ENCODE measurements at places on chromosomes 7 and 10.

DNA sequence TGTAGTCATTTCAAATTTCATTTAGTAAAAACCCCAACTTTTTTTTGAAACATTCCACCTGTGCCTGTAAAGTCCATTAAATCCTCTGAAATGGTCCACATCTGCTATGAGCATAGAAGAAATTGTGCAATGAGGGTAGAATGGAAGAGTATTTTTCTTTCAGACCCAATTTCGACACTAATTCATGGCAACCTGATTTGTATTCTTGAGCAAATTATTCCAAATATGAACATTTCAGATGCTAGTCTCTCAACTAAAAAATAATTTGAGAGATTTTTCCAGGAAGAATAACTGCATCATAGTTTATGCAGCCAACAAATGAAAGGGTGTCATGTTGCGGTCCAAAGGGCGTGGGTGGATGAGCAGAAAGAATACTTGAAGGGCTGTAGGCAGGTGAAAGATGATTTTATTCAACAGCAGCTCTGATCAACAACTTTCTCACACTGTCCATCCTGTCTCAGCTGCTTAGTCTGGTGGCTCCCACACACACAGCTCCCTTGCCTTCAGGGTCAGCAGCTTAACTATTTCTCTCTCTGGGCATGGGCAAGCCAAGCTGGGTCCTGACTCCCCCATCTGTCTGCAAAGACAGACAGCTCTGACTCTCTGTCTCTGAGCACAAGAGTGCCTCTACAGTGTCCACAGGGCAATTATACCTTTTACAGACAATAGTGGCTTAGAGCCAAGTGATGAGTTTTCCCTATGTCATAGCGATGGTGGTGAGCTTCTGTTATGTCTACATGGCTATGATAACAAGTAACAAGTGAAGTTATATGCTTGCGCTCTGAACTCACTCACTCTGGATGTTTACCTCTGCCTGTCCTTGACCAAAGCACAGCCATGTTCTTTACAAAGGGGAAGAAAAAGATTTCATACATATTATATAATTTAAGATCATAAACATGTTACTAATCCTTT lies 11.5 kb downstream of the STEAP2 start:
- peak; percentile 8 for DNase-seq

GRCh38 chr7:75045881-75046280 lies 27.7 kb downstream of the RCC1L start:
- DNase-seq: peak; percentile 98

GRCh38 chr10:77776487-77776886 lies 138.9 kb upstream of the KCNMA1 start:
- DNase-seq: no peak

- DNase-seq: no peak
These were observed 4.3 kb upstream of the GPNMB start for GRCh38 chr7:23242321-23242720.

GRCh38 chr10:34102237-34102673 lies 712.8 kb downstream of the PARD3 start:
- DNase-seq: no peak

DNA sequence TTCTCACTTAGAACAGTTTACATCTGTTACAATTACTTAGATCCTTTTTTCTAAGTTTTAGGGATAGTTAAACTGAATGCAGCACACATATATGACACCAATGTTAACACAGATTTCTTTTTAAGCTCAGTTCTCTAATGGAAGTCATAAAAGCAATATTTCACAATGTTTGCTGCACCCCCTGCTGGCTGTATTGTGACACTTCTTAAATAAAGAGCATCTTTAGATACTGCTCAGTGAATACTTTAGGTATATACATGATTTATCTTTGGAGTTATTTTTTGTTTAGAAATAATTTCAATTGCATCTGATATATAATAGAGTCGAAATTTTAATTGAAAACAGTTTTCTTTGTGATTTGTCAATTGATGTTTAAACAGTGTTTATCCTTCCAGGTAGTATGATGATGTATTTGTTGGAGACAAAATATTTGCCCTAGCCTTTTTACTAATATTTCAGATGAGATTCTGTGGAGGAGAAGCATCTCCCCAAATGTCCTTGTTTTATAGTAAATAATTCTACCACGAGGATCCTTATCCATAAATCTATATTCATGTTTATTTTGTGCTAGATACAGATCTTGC lies 174.4 kb downstream of the ST7 start:
- peak; percentile 28 for DNase-seq

- DNase-seq: no peak
These were observed 28.7 kb downstream of the ST8SIA6 start for GRCh38 chr10:17425584-17426262.

DNA sequence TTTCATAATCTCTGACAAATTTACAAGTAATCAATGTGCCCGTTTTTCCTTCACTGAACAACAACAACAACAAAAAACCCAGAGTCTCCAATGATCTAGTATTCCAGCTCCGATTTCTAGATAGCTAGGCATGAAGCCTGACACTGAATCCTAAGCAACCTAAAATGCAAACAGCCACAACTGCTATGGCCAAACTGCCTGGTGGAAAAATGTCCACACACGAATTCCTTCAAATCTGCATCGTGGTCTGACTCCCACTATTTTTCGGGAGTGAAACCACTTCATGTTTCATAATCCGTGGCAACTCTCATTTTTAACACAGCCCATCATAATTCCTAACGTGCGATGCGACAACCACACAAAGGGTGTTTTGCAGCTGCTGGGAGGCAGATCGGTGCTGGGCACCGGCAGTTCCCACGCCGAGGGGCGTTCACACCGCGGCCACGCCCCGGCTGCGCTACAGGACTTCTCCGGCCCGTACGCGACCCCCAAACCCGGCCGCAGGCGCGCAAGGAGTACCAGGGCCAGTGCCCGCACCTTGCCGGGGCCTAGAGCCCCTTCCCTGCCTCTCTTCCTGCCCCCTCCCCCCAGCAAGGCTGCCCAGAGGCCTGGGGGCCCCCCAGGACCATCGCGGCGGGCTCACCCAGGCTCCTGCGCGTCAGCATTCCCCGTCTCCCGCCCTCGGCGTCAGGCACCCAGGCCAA lies 814 bp downstream of the RUFY2 start:
- DNase-seq: peak; percentile 10

DNA sequence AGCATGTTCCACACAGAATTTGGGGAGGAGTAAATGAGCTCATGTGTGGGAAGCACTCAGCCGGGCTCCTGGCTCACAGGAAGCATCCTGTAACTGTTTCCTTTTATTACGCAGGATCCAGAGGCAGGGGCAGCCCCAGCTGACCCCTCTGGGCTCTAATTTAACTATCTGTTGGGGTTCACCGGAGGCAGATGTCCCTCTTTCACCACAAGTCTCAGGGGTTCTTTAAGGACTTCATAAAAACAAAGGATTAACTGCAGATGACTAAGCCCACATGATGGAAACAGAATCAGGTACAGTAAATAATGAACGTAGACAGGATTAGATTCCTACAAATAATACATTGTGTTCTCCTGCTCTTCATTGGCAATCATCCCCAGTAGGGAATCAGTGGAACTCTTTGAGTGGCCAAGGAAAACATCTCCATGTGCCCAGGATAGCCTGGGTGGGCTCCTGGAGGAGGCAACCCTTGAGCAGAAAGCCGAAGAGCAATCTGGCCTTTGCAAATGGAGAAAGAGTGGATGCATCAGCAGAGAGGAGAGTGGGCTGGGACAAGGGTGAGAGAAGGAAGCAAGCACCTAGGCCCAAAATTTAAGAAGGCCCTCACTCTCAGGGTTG lies 24.6 kb downstream of the TBXAS1 start:
- no peak for DNase-seq

DNA sequence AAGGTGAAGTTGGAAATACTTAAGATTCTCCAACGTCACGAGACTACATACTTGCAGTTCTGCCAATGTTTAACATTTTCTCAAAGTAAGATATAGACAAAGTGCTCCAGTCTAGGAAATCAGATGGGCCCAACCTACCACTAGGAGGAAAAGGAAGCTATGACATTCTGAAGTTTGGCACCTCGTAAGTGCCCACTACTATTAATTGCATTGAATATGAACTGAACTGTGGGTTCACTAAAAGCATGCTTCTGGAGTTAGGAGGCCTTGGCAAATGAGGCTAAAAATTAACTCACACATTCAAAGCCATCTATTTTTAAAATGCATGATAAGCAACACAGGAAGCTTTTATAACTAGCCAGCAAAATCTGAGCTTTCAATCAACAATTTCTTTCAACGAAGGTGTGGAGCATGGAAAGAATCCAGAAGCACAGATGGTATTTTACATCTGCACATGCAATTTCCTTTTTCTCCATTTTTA lies 149.7 kb downstream of the LRRTM3 start:
- no peak for DNase-seq

GRCh38 chr10:131730771-131731497 lies 169.9 kb upstream of the PPP2R2D start:
- no peak for DNase-seq

- no peak for DNase-seq
These were observed 2.3 kb downstream of the DNTT start for GRCh38 chr10:96306516-96306915.

DNA sequence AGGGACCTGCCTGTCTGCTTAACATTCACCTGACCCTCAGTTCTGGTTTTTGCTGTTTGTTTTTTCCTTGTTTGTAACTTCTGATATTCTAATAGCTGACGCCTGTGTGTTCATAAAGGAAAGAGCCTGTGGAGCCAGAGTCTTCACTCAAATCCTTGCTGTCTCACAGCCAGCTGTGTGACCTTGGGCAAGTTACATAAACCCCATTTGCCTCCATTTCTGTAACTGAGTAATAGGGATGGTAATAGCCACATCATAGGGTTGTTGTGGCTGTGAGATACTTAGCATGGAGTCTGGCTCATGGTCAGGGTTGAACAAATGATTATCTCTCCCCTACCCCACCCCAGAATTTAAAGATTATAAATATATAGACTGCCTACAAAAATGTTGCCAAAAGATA lies 27.0 kb downstream of the WBP1L start:
- no peak for DNase-seq

- peak; percentile 62 for DNase-seq
These were observed 448.1 kb upstream of the PODXL start for GRCh38 chr7:132004529-132004928.

Measured in NCI-H524 (cell line).